ENCODE measurements at places on chromosomes 1 and 21.

- no peaks in the 10 kb centered on the region for H3K4me1 ChIP-seq
- H3K27me3 ChIP-seq, result no peaks in the 10 kb centered on the region
- H3K27ac ChIP-seq, result no peak overlapping the region
- no peak overlapping the region for H3K4me3 ChIP-seq
Observed at GRCh38 chr1:176701151-176701866, 238.3 kb downstream of the PAPPA2 start.

GRCh38 chr1:115437196-115437595 lies 99.1 kb upstream of the NGF start:
- H3K36me3 ChIP-seq, result no peaks in the 10 kb centered on the region
- H3K4me3 ChIP-seq, result no peak overlapping the region
- DNase-seq, result no peak
- H3K4me1 ChIP-seq, result no peaks in the 10 kb centered on the region

DNA sequence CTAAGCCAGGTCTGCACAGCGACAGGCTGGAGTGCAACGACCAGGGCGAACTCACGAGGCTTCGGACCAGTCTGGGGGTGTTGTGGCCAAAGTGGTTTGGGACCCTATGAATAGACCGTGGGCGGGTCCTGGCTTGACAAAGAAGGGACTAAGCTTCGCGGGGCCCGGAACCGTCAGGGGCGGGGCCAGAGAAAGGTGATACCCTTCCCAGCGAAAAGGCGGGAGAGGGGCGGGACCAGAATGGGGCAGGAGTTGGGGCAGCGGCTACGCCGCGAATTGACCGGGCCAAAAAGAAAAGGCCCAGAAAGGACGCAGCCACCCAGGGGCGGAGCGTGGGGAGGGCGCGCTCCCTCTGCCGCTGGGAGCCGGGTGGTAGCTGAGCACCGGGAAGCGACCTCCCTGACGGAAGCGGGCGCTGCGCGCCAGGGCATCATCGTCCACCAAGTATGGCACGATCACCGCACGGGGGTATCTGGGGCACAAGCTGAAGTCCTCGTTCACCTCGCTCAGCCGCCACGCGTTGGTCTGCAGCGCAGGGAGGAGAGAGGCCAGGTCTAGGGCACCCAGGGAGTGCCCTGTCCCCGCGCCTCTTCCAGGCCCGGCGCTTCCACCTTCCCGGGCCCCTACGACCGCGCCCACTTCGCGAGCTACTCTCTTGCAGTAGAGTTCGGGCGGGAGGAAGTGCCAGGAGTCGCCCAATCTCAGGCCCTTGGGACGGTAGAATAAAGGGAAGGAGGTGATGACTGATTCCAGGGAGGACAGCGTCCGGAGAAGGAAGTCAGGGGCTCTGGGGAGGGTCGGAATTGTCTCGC lies 6.7 kb upstream of the FAM167B start:
- DNase-seq, result peak; percentile 58
- peak overlapping the region; percentile 86 for H3K27ac ChIP-seq
- H3K4me3 ChIP-seq, result peak overlapping the region; percentile 64
- peaks cover 5% of the 10 kb centered on the region for H3K36me3 ChIP-seq
- H3K4me1 ChIP-seq, result peaks cover 10% of the 10 kb centered on the region

DNA sequence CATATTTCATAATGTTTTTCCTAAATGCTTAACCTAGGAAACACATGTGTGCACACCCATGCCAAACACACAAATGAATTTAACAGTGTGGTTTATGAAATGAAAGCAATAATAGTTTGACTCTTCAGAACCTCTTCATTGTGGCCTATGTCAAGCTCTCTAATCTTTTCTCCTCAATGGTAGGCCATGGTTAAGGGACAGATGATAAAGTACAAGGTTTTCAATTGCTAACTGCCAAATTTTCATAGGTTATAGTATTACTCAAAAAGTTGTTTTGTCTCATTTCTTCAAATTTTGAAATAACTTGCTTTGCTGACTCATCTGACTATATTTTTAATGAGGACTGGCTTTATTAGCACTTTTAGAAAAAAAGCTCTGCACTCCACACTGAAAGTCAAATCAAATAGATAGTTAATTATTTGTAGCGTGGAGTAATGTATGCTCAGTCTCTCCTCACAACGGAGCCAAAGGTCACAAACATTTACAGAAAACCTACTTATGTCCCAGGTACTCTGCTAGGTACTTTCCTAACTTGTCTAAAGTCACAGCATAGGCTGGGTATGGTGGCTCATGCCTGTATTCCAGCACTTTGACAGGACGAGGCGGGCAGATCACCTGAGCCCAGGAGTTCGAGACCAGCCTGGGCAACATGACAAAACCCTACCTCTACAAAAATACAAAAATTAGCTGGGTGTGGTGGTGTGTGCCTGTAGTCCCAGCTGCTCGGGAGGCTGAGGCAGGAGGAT lies 3.0 kb upstream of the ADCY10 start:
- H3K27ac ChIP-seq, result no peak overlapping the region
- no peaks in the 10 kb centered on the region for H3K27me3 ChIP-seq
- H3K4me3 ChIP-seq, result no peak overlapping the region

DNA sequence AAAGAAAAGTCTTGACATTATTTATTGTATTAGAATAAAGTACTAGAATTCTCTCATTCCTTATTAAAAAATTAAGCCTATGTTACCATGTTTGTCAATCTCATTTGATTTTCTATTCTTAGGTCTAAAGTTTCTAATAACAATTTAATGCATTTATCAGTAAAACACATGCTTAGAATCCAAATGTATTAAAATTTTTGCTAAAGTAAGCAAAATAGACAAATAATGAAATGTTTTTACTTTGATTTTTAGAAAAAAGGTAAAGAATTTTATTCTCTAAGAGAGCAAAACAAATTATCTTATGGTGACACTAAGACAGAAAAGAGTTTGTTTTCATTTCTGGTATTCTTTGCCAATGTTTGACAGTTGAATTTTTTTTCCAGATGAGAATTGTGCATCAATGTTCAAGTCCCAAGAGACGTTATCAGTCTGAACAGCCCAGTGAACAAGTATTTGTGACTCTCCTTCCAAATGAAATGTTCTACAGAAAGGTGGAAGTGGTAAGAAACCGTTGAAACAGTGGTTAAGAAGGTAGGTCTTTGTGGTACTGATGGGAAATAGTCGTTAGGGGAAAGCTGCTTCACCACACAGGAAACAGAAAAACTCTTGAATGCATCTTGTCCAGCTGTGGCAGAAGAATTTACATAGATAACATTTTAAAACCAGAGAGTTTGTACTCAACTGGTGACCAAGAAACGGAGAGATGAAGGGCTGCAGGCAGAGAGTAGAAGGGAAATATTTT lies 402.5 kb downstream of the PTPRC start:
- H3K27ac ChIP-seq, result no peak overlapping the region
- H3K36me3 ChIP-seq, result no peaks in the 10 kb centered on the region
- H3K4me3 ChIP-seq, result no peak overlapping the region
- H3K4me1 ChIP-seq, result no peaks in the 10 kb centered on the region

- no peak for DNase-seq
- no peaks in the 10 kb centered on the region for H3K36me3 ChIP-seq
- no peak within 1 kb of the TSS for H3K27ac ChIP-seq
- H3K27me3 ChIP-seq, result peaks cover 21% of the 10 kb centered on the region
- no peak within 1 kb of the TSS for H3K4me3 ChIP-seq
- no peaks in the 10 kb centered on the region for H3K4me1 ChIP-seq
Observed at GRCh38 chr1:27634985-27635367, at the start of gene FGR. TSS of gene FGR (minus strand) at chr1:27635185. CDS start at chr1:27623916, 11,269 bp downstream.

- no peak for DNase-seq
- H3K27ac ChIP-seq, result no peak overlapping the region
- peaks cover 4% of the 10 kb centered on the region for H3K4me1 ChIP-seq
- peak overlapping the region; percentile 63 for H3K4me3 ChIP-seq
- H3K27me3 ChIP-seq, result no peaks in the 10 kb centered on the region
Observed at GRCh38 chr1:169484101-169484500, 1.6 kb downstream of the SLC19A2 start.

DNA sequence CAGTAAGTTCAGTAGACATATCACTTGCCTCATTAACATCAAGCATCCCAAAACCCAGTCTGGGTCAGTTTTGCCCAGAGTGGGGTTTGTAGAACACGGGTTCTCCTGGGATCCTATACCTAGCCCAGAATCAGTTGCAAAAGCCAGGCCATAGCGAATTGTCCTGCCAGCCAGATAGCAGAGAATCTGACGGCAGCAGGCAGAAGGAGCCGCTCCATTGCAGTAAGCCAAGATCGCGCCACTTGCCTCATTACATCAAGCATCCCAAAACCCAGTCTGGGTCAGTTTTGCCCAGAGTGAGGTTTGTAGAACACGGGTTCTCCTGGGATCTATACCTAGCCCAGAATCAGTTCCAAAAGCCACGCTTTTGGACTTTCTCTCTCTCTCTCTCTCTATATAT lies 19.1 kb downstream of the NDUFS5 start:
- peaks cover 4% of the 10 kb centered on the region for H3K36me3 ChIP-seq
- H3K4me3 ChIP-seq, result no peak overlapping the region
- DNase-seq, result no peak
- H3K27ac ChIP-seq, result no peak overlapping the region
- peaks cover 6% of the 10 kb centered on the region for H3K4me1 ChIP-seq

DNA sequence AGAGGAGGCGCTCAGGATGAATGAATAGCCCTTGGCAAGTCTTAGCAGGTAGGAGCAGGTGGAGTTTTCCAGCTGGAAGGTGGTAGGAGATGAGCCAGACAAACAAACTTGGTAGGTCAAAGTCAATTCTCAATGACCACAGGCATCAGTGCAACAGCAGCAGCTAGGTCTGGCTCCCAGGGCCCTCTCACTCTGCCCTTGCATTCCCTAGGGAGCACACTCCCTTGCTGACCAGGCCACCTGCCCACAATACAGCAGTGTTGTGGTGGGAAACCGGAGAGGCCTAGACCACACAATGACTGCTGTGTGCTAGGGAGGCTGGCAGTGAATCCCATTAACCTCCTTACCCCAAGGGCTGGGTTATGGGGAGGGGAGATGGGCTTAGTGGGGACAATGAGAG lies 13.0 kb upstream of the PAQR6 start:
- peaks cover 41% of the 10 kb centered on the region for H3K36me3 ChIP-seq
- no peak overlapping the region for H3K4me3 ChIP-seq
- H3K27ac ChIP-seq, result no peak overlapping the region

All from fibroblast of lung (primary cell).